ENCODE measurements at places on chromosomes 4 and X. TPM values are rescaled to one million over a fixed set of nuclear protein-coding genes. Genes with fewer than 3 reads are reported as not detected.

The MAGEB2 gene
- total RNA-seq, result not detected

The CPZ gene
- total RNA-seq, result 32.8 TPM

The TEX28 gene
- total RNA-seq, result not detected

The UGT2B28 gene
- total RNA-seq, result not detected

The RIPPLY1 gene
- total RNA-seq, result not detected

The EREG gene
- 0.22 TPM for total RNA-seq

The SEC24D gene
- 87.6 TPM for total RNA-seq

The CHIC1 gene
- total RNA-seq, result 10.8 TPM

The HTN1 gene
- not detected for total RNA-seq

The HTR2C gene
- 1.1 TPM for total RNA-seq

The SPRY1 gene
- 42.0 TPM for total RNA-seq

- H3K27me3 ChIP-seq, result peaks cover 25% of the 10 kb centered on the region
- H3K4me3 ChIP-seq, result no peak overlapping the region
- H3K27ac ChIP-seq, result no peak overlapping the region
Measured at GRCh38 chr4:6410068-6410467, 62.3 kb downstream of the PPP2R2C start.

DNA sequence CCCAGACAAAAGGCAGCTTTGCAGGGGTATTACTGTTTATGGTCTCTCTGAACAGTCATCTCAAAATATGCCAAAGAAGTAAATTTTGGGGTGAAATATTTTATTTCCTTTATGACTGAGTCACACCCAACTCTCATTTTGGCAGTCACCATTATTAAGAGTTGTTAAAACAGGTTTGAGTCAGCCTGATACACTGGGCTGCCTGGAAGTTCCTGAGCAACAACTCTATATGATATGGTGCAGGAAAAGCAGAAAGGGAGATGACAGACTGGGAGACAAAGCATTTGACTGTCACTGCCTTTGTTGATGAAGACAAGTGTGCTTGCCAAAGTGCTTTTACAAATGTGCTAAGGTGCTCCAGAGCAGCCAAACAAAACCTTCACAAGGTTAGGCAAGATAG, 1263.5 kb downstream of the PCDH7 start:
- H3K27me3 ChIP-seq, result no peaks in the 10 kb centered on the region
- peaks cover 13% of the 10 kb centered on the region for H3K4me1 ChIP-seq
- no peak overlapping the region for H3K27ac ChIP-seq
- peaks cover under 1% of the 10 kb centered on the region for H3K36me3 ChIP-seq

DNA sequence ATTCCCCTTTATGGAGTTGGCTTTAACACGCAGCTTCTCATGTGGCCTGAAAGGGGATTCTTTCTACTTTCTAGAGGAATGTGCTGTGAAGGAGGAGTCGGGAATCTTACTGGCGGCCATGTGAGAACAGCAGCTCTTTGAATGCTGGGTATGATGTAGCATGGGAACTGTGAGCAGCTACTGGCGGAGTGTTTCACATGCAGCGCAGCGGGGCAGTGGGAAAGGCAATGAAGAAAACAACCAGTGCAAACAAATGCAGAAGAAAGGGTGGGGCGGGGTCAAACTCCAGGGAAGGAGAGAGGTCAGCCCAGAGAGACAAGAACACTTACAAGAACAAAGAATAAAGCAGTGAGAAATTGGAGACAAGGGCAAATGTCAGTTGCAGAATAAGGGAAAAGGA, 363.8 kb upstream of the FTHL17 start:
- peaks cover 4% of the 10 kb centered on the region for H3K4me1 ChIP-seq
- H3K27me3 ChIP-seq, result no peaks in the 10 kb centered on the region
- H3K36me3 ChIP-seq, result no peaks in the 10 kb centered on the region
- DNase-seq, result no peak
- no peak overlapping the region for H3K4me3 ChIP-seq

DNA sequence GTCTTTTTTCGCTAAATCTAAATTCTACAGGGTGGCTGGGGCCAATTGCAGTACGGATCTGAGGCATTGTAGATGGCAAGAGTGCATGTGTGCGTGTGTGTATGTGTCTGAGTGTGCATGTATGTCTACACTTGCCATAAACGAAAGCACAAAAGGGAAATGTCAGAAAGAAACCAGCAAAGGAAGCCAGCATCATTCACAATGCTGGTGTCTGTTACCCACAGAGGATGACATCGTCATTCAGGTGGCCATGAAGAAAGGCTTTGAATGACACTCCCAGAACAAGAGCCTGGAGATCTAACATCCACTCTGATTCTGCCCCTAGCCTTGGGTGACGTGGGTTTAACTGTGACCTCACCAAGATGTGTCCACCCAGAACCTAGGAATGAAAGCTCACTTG, 124.6 kb downstream of the DHRSX start:
- no peak overlapping the region for H3K4me3 ChIP-seq
- H3K27me3 ChIP-seq, result no peaks in the 10 kb centered on the region
- no peak overlapping the region for H3K27ac ChIP-seq
- peaks cover 45% of the 10 kb centered on the region for H3K36me3 ChIP-seq

GRCh38 chr4:139450586-139450985, 3.3 kb upstream of the RAB33B start:
- DNase-seq, result no peak
- no peaks in the 10 kb centered on the region for H3K27me3 ChIP-seq
- no peak overlapping the region for H3K27ac ChIP-seq
- H3K36me3 ChIP-seq, result peaks cover 32% of the 10 kb centered on the region
- H3K4me1 ChIP-seq, result peaks cover 28% of the 10 kb centered on the region

GRCh38 chr4:139740121-139740520, 74.5 kb downstream of the MGST2 start:
- H3K27me3 ChIP-seq, result no peaks in the 10 kb centered on the region
- peaks cover 52% of the 10 kb centered on the region for H3K4me1 ChIP-seq
- H3K4me3 ChIP-seq, result no peak overlapping the region
- no peak for DNase-seq
- peak overlapping the region; percentile 86 for H3K27ac ChIP-seq

DNA sequence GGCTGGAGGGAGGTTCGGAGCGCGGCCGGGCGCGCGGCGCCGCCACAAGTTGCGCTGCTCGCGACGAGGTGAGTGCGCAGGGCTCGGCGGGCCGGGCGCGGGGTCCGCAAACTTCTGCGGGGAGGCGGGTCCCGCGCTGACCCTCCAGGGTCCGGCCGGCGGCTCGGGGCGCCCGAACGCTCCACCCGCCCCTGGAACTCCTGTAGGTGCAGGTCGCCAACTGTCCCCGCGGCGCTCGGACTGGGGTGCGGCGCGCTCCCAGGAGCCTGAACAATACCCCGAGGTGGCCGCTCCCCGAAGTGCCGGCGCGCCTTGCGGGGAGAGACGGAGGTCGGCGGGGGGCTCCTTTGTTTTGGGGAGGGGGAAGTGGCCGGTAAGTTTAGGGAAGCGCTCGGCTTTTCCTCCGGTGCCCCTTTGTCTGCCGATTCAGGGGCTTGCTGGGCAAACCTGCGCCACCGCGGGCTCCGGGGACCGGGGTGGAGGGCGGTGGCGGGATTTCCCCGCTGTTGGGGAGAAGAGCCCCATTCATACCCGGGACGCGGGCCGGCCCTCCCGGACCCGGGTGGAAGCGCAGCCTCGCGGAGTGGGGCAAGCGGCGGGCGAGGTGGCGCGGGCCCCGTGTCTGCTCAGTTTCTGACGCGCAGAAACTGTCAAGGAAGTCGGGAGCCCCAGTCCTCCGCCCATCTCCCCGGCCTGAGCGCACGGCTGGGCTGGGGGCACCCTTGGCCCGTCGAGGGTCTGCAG, 694 bp downstream of the TBL1X start:
- no peaks in the 10 kb centered on the region for H3K27me3 ChIP-seq
- H3K4me3 ChIP-seq, result peak overlapping the region; percentile 72
- peak; percentile 51 for DNase-seq

GRCh38 chr4:163665101-163665500, 170.6 kb downstream of the TMA16 start:
- H3K4me3 ChIP-seq, result no peak overlapping the region
- no peaks in the 10 kb centered on the region for H3K4me1 ChIP-seq
- no peak for DNase-seq

- H3K36me3 ChIP-seq, result peaks cover 4% of the 10 kb centered on the region
- H3K4me3 ChIP-seq, result no peak overlapping the region
Measured at GRCh38 chr4:97432551-97432950, 710.7 kb downstream of the STPG2 start.

DNA sequence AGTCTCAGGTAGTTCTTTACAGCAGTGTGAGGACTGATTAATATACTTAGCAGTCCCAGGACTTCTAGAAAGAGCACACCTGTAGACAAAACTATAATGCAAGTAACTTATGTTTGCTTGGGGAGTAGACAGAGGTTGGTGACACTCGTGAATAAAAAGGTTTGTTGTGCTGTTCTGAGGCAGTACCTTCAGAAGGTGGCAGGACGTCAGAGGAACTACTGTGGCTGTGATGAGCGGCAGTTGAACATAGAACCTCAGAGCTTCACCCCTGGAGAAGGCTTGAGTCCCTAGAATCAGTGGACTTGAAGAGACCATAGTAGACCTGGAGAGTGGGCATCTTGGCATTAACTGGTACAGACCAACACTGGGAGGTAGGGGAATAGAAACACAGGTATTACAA, 3.3 kb upstream of the GBA3 start:
- no peaks in the 10 kb centered on the region for H3K36me3 ChIP-seq
- H3K27me3 ChIP-seq, result peaks cover 21% of the 10 kb centered on the region
- peaks cover 5% of the 10 kb centered on the region for H3K4me1 ChIP-seq

- no peak for DNase-seq
- H3K36me3 ChIP-seq, result peaks cover 44% of the 10 kb centered on the region
- H3K27ac ChIP-seq, result no peak overlapping the region
- H3K27me3 ChIP-seq, result no peaks in the 10 kb centered on the region
Measured at GRCh38 chr4:139410312-139410711, 43.6 kb upstream of the RAB33B start.

DNA sequence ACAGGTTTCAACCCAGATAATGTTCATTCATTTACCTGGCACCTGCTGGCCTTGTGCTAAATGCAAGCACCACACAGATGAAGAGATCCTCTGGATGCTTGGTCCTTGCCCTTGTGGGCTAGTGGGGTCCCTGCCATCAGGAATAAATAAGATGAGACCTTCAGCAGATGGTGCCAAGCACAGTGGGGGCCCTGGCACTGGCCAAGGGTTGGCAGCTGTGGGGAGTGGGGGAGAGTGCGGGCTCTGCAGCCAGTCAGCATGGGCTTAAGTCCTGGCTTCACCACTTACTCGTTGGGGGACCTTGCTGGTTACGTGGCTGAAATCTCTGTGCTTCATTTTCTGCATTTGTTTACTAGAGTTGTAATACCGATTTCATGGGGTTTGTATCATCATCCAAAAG, 6.9 kb downstream of the LAP3 start:
- H3K27me3 ChIP-seq, result no peaks in the 10 kb centered on the region
- DNase-seq, result no peak
- H3K4me1 ChIP-seq, result no peaks in the 10 kb centered on the region
- H3K4me3 ChIP-seq, result no peak overlapping the region
- no peak overlapping the region for H3K27ac ChIP-seq

DNA sequence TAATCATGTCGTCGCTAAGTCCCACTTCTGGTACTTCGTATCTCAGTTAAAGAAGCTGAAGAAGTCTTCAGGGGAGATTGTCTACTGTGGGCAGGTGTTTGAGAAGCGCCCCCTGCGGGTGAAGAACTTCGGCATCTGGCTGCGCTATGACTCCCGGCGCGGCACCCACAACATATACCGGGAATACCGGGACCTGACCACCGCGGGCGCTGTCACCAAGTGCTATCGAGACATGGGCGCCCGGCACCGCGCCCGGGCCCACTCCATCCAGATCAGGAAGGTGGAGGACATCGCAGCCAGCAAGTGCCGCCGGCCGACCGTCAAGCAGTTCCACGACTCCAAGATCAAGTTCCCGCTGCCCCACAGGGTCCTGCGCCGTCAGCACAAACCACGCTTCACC, 11.3 kb downstream of the PNCK start:
- DNase-seq, result peak; percentile 55
- peaks cover 1% of the 10 kb centered on the region for H3K36me3 ChIP-seq
- no peak overlapping the region for H3K27ac ChIP-seq
- no peaks in the 10 kb centered on the region for H3K4me1 ChIP-seq
- peaks cover 78% of the 10 kb centered on the region for H3K27me3 ChIP-seq

- H3K4me1 ChIP-seq, result peaks cover 32% of the 10 kb centered on the region
- no peaks in the 10 kb centered on the region for H3K27me3 ChIP-seq
- H3K27ac ChIP-seq, result no peak overlapping the region
- peaks cover 34% of the 10 kb centered on the region for H3K36me3 ChIP-seq
Measured at GRCh38 chr4:183449193-183449882, 4.9 kb downstream of the CDKN2AIP start.
